ENCODE measurements at places on chromosomes 13 and 19.

- DNase-seq = peak; percentile 39
These were observed 5.0 kb upstream of the ADM5 start for GRCh38 chr19:49684251-49684982.

DNA sequence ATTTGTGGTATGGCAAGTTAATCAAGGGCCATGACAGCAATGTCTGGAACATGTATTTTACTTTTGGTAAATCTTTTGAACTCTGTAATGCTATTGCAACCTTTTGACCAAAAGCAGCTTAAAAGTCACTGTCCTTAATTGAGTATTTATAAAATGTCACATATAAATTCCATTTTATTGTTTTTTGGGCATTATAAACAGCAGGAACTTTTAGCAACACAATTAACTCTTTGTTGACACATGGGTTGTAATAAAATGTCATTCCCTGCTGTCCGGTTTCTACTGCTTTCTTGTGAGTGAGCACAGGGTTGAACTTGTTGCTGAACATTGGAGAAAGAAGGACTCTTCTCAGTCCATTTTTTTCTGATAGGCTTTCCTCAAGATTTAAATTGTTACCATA is 1923.1 kb downstream of the PCDH9 start:
- DNase-seq = no peak

GRCh38 chr13:28498481-28499115 is 3.7 kb upstream of the FLT1 start:
- no peak for DNase-seq

- DNase-seq = peak; percentile 95
These were observed 29.6 kb upstream of the CALM3 start for GRCh38 chr19:46571495-46571894.

GRCh38 chr19:28972058-28972852 is 240.7 kb downstream of the UQCRFS1 start:
- DNase-seq = no peak

- no peak for DNase-seq
These were observed 2.0 kb downstream of the LENG9 start for GRCh38 chr19:54461613-54462012.

DNA sequence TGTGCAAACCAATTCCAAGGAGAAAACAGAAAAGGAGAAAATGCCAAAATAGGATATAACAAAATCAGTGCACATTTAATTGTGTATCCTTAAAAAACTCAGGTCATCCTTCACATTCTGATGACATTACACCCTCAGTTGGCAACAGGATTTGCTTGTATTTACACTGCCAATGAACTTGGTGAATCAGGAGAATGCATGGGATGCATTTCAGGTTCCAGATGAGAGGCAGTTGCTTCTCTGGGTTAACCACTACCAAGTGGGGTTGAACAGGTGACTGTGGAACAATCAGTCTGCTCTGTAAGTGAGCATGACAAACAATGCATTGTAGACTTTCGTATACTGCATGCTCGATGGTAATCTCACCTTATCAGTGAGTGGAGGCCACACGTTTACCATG is 79.1 kb downstream of the STARD13 start:
- DNase-seq = no peak

DNA sequence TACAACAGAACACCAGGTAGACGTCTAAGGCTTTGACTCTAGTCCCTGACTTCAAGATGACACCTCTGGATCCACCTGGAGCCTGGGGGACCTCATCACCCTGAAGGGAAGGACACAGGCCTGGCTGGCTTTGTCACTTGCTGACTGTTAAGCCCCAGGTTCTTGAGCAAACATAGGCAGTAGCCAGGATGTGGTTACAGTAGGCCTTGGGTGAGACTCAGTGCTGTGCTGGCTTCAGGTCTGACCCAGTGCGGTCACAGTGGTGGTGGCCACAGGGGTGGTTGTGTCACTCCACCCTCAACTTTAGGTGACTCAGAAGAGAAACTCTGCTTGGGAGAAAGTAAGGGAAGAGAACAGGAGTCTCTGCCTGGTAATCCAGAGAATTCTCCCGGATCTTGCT is 497.8 kb downstream of the UQCRFS1 start:
- no peak for DNase-seq

DNA sequence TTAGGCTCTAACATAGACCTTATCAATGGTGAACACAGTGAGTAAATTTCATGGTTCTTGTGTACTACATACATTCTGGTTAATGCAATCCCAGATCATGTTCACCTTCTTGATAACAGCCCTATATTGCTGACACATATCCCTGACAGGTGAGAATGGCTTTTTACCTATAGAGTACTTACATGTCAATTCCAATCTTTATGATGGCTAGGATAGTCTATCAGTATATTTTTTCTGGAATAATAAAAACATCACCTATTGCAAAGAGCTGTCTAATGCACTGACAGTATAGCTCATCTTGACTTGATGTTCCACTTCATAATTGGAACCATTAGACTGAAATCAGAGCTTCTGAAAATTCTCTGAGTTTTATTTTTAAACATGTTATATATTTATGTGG is 199.4 kb downstream of the ENOX1 start:
- no peak for DNase-seq

DNA sequence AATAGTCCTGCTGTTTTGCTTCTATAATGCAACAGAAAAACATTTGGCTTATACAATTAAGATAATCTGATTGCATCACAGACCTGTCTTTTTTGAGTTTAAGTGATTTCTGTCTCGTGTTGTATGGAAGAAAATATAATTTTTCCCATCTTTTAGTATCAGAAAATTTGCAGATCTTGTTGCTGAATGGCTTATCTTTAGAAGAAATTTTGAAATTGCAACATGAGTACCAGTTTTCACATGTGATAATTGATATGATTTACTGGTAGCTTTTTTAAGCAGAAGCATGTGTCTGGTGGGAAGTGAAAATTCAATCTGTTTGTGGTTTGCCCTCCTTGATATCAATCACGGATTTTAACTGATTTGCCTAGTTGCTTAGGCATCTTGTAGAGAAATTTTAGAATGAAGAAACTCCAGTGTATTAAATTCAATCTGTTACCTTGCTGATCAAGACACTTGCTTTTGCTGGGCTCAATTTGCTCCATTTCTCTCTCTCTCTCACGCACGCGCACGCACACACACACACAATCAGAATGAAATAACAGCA is 89.8 kb upstream of the MYCBP2 start:
- no peak for DNase-seq

All from mesendoderm (in vitro differentiated cells).